ENCODE measurements at places on chromosomes 5 and 9.
A peak's percentile ranks its signal among the peaks of the same experiment; 100 is the strongest.

GRCh38 chr5:16619136-16619535 is 2.3 kb upstream of the RETREG1 start:
- DNase-seq: no peak

GRCh38 chr9:19233344-19233743 is 2.9 kb downstream of the DENND4C start:
- DNase-seq: no peak

GRCh38 chr9:104177003-104177611 is 83.0 kb downstream of the SMC2 start:
- DNase-seq: no peak

DNA sequence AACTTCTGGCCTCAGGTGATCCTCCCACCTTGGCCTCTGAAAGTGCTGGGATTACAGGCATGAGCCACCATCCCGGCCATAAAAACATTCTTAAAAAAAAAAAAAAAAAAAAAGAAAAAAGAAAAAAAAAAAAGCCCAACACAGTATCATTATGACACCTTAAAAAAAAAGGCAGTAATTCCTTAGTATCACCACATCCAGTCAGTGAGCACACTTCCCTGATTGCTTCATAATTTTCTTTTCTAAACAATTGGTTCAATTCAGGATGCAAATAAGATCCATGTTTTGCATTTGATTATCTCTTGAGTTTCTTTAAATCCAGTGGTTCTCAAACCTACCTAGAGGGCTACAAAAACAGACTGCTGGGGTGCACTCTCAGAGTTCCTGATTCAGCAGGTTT is 182.5 kb downstream of the CDK5RAP2 start:
- no peak for DNase-seq

DNA sequence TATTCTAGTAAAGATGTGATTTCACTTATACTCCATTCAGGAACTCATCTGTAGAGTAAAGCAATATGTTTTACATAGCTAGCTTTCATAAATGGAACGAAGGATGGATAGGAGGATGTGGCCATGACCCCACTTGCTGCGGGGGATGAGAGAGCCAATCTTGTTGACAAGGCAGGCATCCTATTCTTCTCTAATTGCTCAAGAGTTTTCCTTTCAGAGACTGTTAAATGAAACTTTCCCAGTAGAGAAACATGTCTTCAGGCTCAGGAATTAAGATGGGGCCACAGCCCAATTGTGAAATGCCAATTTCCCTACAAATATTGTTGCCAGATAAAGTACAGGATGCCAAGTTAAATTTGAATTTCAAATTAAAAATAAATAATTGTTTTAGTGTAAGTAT is 196.2 kb upstream of the TUT7 start:
- DNase-seq: no peak

- DNase-seq: no peak
Measured at GRCh38 chr9:34252670-34253459, 74.0 kb downstream of the UBAP1 start.

DNA sequence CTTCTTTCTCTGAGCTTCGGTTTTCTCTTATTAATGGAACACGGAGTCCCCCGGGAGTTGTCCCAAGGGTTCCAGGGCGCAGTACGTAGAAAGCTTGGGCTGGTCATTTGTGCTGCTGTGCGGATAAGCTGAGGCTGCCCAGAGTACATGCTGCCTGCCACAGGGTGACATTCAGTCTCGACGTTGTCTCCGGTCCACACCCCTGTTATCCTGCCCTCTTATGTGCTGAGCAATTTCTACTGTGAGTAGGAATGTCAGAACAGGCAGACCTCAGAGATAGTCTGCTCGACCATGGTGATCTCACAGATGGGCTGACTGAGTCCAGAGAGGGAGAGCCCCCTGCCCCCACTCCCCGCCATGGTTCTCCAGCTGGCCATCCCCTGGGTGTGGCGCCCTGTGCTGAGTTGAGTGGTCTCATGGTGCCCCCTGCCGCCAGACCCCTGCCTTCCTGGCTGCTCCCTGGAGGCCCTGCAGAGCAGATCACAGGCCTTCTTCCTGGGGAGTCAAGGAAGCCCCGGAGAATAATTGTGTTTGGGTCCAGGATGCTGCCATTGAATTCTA is 124.0 kb downstream of the RGS3 start:
- DNase-seq: no peak

DNA sequence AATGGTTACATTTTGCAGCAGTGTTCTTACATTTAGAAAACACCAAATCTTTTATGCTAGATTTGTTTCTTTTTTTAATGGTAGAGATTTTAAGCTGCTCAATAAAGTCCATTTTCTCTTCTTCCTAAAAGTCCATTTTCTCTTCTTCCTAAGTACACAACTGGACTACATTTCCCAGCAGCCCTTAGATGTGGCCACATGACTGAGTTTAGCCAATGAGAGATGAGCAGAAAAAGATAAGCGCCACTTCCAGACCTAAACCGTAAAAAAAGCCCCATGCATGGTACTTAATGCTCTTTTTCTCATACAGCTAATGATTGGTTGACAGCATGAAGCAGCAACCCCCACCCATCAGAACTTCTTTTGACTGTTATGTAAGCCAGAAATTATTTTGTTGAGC is 206.7 kb downstream of the FAM114A2 start:
- no peak for DNase-seq

DNA sequence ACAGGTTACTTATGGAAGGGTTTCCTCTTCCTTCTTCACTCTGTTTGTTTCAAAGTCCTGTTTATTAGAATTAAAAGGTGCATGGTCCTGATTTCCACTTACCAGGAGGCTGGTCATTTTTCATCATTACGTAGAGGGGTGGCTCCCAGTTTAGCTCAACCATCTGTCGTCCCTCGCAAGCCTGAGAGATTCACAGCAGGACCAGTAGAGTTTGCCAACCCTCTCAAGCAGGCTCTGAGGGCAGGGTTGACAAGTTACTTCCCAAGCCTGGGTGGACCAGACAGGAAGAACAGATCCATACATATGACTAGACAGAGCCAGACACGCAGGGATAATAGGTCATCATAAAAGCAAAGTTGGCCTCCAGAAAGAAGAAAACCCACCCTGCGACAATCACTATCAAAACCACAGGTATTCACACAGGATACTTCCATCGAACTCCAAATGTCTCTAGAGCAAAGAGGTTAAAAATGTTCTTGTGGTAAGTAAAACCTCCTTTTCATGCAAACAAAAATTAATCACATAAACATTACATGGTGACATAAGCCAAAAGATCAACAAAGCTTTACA is 151.9 kb downstream of the ELAVL2 start:
- no peak for DNase-seq

- DNase-seq: no peak
Measured at GRCh38 chr5:158611581-158611980, 488.1 kb downstream of the EBF1 start.

GRCh38 chr5:73450672-73451223 is 2.2 kb upstream of the FOXD1 start:
- DNase-seq: no peak

DNA sequence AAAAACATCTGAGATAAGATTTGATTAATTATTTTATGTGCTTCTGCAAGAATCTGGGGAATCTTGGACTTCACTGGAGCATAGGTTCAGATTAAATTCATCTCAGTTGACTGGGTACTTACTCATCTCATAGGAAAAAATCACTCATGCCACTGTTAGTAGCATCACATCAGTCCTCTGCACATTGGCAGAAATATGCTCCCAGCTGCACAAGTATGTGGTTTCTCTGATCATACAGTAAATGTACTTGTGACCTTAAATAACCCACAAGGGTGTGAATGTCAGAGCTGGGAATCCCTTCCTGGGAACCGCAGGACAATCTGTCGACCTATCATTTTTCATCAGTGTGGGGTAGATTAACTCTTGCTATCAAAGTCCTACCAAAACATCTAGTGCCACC is 203.7 kb upstream of the SLC24A2 start:
- no peak for DNase-seq

GRCh38 chr9:136928591-136928990 is 15.9 kb downstream of the FBXW5 start:
- no peak for DNase-seq

- no peak for DNase-seq
Measured at GRCh38 chr9:130237076-130237475, 28.5 kb upstream of the HMCN2 start.

- DNase-seq: no peak
Measured at GRCh38 chr9:81529556-81530193, 159.7 kb downstream of the TLE1 start.

DNA sequence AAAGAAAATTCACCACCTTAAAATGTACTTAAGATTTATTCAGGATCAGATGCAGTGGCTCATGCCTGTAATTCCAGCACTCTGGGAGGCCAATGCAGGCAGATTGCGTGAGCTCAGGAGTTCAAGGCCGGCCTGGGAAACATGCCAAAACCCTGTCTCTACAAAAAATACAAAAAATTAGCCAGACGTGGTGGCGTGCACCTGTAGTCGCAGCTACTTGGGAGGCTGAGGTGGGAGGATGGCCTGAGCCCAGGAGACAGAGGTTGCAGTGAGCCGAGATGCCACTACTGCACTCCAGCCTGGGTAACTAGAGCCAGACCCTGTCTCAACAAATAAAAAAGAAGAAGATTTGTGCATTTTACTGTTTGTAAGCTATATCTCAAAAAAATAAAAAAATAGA is 34.7 kb upstream of the GFPT2 start:
- DNase-seq: no peak

DNA sequence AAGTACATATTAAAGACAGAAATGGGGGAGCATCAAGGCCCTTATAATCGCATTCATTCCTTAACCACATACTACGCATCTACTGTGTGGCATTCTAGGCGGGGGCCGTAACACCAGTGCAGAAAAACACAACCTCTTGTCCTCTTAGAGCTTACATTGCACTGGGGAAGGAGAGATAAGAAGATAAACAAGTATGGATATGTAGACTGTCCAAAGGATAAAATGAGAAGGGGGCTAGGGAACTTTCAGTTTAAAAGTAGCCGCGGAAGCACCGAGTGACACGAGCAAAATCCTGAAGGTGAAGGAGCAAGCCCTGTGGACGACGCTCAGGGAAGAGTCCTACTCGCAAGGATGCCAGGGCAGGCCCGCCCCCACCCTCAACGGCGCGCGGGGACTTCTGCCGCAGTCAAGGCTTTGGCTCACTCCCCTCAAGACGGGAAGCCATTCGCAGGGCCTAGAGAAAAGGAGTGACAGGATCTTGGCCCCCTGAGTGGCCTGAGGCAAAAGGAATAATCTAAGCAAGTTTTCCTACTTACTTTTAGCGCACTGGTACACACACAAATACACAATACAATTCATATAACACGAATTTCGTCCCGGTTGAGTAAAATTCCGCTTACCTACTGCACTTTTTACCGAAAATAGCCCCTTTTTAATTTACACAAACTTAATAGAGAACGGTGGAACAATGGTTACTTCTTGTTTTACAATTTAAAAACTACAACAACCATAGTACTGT is 1.3 kb upstream of the NIPBL start:
- peak; percentile 27 for DNase-seq

- no peak for DNase-seq
Measured at GRCh38 chr5:124061663-124062062, 549.7 kb downstream of the CSNK1G3 start.

DNA sequence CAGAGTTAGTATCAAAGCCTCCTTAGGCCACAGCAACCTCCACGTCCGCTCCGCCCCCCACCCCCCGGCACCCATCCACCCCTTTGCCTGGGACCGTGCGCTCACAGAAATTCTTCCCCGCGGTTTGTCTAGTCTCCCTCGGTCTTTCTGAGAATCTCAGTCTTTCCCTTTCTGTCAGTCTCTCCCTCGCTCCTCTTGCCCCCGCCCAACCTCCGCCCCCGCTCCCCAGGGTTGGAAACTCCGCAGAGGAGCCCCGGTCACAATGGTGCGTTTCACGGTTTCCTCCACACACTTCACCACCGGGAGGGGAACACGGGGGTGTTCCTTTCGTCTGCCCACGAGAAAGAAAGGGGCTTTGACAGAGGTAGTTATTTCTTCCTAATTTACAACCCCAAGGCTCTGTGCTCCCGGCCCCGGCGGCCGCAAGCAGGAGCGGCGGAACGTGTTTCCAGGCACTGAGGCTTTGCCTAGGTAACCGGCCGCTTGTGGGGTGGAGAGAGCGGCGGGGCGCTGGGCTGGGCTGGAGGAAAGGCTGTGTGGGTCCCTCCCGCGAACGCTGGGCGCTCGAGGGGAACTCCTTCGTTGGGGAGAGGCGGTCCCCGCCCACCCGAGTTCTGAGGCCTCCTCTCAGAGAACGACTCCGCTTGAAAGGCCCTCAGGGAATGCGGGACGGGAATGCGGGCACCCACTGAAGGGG is 2.1 kb downstream of the NR4A3 start:
- DNase-seq: no peak

GRCh38 chr9:128163523-128164306 is 3.6 kb downstream of the BBLN start:
- DNase-seq: no peak

DNA sequence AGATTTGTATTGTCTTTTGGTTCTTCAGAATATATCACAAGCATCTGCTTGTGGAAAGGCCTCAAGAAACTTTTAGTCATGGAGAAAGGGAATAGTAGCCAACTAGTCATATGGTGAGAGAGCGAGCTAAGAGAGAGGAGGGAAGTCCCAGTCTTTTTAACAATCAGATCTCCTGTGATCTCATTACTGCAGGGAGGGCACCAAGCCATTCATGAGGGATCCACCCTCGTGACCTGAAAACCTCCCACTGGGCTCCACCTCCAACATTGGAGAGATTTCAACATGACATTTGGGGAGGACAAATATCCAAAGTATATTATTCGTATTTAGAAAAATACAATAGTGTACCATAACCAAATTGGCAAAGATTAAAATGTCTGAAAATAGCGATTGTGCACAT is 99.0 kb downstream of the GABRA1 start:
- DNase-seq: no peak

GRCh38 chr5:172364773-172365172 is 81.2 kb upstream of the UBTD2 start:
- DNase-seq: no peak

GRCh38 chr5:124859556-124860290 is 113.3 kb upstream of the ZNF608 start:
- DNase-seq: no peak

Measured in NCI-H187 (cell line).